ENCODE measurements at places on chromosomes 6 and 20.

DNA sequence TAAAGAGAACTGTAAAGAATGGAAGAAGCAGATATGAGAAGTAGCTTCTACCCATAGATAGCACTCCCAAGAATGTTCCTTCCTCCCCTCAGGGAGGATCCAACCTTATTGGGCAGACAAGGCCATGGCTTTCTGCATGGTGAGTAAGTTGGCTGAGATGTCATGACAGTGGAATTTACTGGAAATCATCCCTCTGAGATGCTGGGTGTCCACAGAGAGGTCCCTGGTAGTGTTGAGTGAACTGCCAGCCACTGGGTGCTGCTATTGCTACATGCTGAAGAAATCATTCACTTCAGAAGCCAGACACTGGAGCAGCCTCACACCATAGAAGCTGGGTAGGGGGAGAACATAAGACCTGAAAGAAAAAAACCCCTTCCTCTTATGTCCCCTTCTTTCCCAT, 46.4 kb upstream of the FERMT1 start:
- no peak for DNase-seq

DNA sequence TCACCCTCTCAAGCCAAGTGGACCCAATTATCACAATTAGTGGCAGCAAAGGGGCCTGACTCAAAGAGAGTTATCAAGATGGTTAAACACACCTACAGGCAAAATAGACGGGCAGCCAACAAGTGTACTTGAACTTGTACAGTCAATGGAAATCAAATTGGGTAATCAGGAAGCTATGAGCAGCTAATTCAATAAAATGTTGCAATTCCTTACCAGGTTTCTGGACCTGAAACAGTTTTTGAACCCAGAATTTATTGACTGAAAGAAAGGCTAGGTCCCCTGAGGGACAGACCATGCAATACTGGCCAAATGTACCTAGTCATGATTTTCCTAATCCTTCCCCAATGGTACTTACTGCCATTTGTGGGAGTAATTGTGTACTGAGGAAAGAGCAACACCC, 679.8 kb downstream of the EPM2A start:
- DNase-seq = no peak

GRCh38 chr6:131225127-131225526, 89.9 kb downstream of the AKAP7 start:
- DNase-seq = no peak

DNA sequence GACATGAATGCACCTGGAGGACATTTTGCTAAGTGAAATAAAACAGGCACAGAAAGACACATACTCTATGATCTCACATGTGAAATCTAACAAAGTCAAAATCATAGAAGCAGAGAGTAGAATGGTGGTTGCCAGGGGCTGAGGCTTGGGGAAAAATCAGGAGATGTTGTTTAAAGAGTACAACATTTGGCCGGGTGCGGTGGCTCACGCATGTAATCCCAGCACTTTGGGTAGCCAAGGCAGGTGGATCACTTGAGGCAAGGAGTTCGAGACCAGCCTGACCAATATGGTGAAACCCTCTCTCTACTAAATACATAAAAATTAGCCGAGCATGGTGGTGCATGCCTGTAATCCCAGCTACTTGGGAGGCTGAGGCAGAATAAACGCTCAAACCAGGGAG, 26.0 kb upstream of the LOC128125822 start:
- DNase-seq = no peak

DNA sequence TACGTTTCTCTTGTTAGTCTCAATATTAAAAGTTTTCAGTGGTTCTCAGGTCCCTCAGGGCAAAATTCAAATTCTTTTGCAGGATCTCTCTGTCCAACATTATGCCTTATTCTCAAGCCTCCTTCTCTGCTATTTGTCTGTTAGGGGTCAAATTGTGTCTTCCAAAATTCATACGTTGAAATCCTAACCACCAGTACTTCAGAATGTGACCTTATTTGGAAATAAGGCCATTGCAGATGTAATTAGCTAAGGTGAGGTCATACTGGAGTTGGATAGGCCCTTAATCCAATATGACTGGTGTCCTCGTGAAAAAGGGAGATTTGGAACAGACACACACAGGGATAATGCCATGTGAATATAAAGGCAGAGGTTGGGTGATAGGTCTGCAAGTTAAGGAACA, 64.1 kb upstream of the ADGRF1 start:
- DNase-seq = no peak

DNA sequence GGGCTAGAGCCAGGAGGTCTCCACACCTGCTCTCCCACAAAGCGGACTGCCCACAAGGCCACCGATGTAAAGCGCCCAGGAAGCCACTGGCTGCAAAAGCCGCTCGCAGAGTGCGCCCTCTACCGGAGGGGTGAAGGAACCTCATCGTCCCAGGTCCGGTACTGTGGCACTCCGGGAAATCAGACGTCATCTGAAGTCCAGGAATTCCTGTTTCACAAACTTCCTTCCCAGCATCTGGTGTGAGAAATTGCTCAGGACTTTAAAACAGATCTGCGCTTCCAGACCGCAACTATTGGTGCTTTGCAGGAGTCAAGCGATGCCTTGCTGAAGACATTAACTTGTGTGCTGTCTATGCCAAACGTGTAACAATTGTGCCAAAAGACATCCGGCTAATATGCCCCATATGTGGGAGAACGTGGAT, 115.1 kb upstream of the ARID1B start:
- DNase-seq = no peak

DNA sequence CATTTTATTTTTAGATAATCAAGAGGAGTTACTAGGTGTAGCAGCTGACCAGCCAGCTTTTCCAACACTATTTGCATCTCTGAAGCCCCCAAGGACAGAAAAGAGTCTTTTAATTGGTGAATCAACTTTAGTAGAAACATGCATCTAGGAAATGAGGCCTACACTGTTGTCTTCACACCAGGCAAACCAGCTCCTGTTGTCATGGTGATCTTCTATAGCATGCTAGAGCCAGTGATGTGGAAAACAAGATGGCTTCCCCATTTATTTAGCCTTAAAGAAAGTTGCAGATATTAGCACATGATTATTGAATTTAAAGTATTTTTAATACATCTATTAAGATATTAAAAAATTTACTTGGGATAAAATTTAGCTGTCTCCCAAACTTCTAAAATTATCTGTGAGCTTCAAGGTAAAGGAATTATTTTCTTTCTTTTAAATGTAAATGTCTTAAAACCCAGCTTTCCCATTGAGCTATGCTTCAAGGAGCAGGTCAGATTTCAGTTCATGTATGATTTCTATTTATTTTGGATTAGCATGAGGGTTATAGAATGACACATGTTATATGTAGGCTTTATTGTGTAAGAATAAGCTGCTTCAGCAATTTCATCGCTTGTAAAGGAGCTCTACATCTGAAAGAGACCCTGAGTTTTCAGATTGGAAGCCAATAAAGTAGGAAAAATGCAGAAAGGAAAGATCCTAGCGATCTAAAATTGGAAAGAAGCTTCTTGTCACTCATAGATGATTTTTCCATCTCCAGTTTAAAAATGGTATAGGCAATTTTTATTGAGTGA, 564.9 kb upstream of the CITED2 start:
- peak; percentile 13 for DNase-seq

DNA sequence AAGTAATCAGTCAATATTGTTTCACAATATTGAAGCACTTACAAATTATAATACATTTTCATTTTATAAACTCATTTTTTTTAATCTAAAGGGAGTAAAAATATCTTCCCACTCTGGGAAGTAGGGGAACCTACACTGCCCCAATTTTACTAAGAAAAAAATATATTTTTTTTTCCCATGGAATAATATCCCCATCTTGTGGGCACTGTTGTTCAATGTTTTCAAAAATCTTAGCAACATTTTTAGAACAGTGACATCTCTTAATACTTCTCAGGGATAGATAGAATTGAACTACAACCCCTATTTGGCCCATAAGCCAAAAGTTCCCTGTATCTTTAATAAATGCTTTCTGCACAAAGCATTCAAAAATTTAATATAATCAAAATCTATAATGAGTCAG, 42.9 kb downstream of the ARHGAP18 start:
- DNase-seq = no peak

GRCh38 chr6:4808396-4808795, 32.2 kb downstream of the CDYL start:
- DNase-seq = no peak

DNA sequence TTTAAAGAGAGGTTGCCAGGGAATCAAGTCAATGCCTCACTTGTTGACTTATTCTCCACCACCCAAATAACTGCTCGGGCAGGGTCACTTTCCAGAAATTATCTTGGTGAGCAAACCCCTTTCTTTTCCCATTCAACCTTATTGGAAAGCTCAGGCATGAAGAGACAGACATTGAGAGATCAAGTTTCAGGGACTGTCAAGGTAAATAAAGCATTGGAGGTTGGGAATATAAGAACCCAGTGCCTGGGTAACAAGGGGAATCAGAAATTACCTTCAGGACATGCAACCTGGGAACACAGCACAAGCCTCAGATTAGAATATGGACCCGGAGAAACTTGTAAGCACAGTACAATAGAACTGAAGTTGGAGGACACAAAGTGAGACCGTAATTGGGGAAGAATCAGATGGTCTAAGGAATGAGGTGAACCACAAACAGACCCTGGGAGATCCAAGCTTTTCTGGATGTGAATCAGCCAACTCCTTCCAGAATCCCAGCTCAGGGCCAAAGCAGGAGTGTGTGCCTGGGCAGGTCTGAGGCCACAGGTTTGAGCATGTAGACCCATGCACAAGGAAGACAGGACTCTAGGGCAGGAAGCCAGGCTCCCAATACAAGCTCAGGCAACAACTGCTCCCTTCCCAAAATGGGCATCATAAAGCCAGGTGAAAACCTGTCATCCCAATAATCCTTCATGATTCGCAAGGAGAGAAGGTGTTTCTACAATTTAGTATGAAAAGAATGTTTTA, 512.8 kb downstream of the MAFB start:
- DNase-seq = no peak

DNA sequence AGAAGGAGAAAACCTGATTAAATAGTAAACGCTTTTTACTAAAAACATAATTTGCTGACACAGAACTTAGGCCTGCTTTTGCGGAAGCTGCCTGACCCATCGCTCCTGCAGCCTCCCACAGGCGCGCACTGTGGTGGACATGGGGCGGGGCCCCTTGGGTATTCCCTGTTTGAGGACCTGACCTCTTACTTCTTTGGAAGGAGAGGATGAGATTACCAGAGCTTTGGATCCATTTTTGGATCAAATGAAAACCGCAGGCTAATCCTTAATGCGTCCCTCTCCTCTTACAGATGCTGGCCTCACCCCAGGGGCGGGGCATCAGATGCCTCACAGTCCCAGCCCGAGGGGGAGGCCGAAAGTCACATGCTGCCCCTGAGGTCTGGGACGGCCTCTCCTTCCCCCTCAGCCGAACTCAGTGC, 151.0 kb downstream of the SCML4 start:
- DNase-seq = no peak

GRCh38 chr6:12381587-12381986, 91.4 kb downstream of the EDN1 start:
- DNase-seq = no peak

DNA sequence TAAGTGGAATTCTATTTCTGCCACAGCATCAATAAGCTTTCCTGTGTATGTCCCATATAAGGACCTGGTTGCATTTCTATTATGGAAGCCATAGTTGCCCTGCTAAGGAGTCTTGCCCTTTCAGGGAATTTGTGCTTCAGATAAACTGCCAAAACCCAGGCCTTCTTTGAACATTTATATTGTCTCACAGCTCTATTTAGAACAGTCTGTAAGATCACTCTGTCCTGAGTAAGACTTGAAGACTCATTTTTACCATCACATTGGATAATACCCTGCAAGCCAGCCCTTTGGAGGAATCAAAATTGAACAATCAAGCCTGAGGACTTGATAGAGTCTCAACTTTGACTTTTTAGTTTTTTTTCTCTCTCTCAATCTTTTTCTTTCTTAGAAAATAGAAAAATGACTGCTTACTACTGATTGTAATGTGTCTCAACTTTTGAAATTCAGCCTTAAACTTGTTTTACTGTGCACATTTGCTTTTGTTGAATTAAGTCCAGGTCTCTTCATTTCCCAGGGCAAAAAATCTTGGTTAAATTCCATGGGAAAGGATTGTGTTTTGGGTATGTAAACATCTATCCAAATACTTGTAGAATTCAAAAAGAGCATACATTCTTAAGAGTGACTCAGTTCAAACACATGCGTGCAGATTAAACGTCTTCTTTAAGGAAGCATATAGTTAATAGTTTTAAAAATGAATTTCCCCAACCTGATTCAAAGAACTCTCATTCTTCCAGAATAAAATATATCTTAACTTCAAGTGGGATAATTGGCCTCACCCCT, 91.2 kb downstream of the PLCB1 start:
- DNase-seq = no peak

GRCh38 chr6:163323705-163324104, 90.8 kb upstream of the QKI start:
- no peak for DNase-seq

DNA sequence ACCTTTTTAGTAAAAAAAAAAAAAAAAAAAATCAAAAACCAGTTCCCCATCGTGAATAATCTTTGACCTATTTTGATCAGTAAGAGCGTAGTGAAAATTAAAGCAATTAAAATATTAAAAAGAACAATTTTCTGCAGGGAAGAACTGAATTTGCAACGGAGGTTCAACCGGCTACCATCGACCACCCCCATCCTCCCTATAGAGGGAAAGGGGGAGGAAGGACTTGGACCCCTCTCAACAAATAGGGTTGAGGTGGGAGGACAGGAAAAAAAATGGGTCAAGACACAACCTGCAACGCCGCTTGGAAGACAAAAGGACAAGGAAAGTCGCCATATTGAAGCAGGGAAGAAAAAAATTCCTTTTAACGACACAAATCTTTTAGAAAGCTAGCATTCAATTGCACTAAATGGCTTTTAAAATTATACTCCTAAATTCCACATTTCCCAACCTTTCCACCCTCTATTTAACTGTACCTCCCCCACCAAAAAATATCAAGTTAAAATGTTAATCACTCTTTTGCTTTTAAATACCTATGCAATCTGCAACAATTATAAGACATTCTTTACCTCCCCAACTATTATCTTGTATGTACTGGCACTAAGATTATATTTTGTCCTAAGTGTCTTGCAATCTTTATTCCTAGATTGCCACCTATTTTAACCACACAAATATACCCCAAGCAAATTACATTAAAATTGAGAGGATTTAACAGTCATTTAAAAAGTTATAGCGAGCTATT, 1.7 kb downstream of the PPP1R10 start:
- no peak for DNase-seq

GRCh38 chr6:154170106-154170505, 131.1 kb downstream of the OPRM1 start:
- no peak for DNase-seq

GRCh38 chr20:48460681-48461080, 367.1 kb downstream of the PREX1 start:
- DNase-seq = peak; percentile 58

GRCh38 chr6:41011673-41012072, 27.3 kb downstream of the UNC5CL start:
- DNase-seq = no peak

- DNase-seq = no peak
These were observed 290.5 kb upstream of the ZFP64 start for GRCh38 chr20:52482044-52482443.
